Cortex of kidney (tissue), 1 donor: ENCODE measurements at places on chromosomes 11 and 22.

DNA sequence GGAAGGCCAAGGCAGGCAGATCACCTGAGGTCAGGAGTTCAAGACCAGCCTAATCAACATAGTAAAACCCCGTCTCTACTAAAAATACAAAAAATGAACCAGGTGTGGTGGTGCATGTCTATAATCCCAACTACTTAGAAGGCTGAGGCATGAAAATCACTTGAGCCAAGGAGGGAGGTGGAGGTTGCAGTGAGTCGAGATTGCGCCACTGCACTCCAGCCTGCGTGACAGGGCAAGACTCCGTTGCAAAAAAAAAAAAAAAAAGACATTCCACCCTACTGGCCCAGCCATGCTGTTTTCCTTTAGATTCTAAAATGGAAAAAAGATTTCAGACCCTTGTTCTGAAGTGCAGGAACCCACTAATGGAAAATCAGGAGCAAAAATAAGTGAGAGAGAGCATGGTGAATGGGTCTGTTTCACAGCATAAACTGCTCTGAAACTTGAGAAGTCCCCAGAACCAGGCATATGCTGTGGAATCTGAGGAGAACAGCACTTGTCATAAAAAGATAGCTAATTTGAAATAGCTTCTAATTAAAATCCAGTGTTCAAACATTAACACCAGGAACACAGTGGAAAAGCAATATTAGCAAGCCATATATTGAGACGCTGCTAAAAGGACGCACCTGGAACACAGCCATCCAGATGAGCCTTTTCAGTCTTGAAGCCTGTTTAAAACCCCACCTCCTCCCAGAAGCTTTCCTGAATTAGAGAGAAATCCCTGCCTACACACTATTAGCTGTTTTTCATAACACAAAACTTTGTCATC is 66.3 kb upstream of the CHRM4 start:
- DNase-seq, result no peak

GRCh38 chr11:74397501-74398243 is 561 bp downstream of the PGM2L1 start:
- no peak for DNase-seq

DNA sequence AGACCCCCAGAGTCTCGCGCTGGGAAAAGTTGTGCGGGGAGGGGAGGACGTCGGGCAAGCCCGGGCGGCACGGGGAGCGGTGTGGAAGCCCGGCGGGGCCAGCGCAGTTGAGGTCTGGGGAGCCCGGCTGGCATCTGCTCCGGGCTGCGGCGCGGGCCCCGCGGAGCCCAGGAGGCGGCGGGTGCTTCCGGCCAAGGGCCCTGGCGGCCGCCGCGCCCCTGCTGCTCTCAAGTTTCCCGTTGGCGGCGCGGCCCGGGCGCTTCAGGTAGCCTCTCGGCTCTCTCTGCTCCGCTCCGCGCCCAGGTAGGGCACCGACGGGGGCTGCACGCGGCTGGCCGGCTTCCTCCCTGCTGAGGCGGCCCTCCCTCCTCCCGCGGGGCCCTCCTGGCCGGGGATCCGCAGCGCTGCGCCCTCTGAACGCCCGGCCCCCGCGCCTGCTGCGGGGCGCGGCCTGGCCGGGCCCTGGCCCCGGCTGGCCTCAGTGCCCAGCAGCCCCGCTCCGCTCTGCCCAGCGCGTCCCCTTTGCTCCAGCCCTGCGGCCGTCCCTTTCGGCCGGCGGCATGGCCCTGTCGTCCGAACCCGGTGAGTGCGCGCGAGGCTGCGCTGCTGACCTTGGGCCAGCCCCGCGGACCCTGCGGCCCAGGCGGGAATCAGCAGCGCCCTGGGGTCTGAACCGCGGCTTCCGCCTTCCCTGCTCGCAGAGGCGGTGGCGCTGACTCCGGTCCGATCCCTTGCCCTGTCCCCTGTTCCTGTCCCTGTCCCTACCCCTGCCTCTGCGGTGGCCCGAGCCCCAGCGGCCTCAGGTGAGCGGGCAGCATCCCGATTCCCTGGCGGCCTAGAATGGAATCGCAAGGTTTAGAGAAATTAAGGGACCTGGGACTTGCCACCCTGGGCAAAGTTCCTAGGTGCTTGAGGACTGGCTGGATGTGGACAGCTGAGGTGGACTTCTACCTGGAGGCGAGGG is 4.3 kb upstream of the AMPD3 start:
- no peak for DNase-seq

DNA sequence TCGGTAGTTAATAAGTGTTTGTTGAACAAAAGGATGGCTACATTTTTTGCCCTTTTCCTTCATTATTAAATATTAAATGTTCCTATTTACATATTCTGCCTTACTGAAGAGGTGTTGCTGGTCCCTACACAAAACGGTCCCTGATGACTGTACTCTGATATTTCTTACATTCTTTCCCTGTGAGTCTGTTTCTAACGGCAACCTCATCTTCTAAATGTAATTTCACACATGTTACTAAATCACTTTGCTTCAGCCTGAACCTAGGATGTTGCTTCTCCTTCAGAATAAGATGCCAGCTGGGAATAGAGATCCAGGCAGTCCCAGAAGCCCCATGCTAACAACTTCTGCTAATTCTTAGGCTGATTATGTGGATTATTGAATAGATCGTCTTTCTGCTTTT is 50.3 kb downstream of the SPON1 start:
- no peak for DNase-seq

- no peak for DNase-seq
Measured at GRCh38 chr11:16357775-16358174, 1.4 kb upstream of the SOX6 start.

DNA sequence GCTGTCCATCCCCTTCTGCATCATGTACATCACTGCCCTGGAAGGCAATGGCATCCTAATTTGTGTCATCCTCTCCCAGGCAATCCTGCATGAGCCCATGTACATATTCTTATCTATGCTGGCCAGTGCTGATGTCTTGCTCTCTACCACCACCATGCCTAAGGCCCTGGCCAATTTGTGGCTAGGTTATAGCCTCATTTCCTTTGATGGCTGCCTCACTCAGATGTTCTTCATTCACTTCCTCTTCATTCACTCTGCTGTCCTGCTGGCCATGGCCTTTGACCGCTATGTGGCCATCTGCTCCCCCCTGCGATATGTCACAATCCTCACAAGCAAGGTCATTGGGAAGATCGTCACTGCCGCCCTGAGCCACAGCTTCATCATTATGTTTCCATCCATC is 337 bp downstream of the OR52B6 start:
- DNase-seq, result no peak

GRCh38 chr11:4551346-4551979 is 6.5 kb downstream of the OR52M1 start:
- no peak for DNase-seq

- no peak for DNase-seq
Measured at GRCh38 chr11:8213376-8213775, 44.6 kb upstream of the RIC3 start.

- DNase-seq, result no peak
Measured at GRCh38 chr11:45267652-45268299, 18.4 kb downstream of the SYT13 start.

- DNase-seq, result no peak
Measured at GRCh38 chr11:11329062-11329806, 23.8 kb downstream of the CSNK2A3 start.

DNA sequence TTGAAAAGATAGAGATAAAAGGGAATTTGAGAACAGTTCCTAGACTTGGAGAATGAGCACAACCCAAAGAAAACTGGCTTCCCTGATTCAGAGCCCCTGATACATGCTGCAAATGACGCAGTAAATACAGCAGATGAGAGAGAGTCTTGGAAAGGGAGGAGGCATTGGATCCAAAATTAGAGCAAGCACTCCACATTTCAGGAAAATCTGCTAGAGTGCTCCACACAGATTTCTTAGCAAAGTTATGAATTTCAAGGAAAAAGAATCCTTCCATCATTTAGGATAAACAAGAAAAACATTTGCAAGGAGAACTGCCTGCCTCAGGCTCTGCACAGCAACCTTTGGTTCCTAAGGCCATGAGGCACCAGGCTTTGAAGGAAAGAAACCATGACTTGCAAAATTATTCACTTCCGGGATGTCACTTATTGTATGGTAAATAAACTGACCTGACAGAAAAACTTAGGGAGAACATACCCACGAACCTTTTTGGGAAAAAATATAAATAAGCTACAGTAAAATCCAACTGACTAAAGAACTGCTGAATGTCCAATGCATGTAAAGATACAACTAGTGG is 89.8 kb upstream of the RTL6 start:
- DNase-seq, result no peak

GRCh38 chr22:31537019-31537535 is 40.7 kb downstream of the SFI1 start:
- DNase-seq, result no peak

GRCh38 chr11:127859941-127860354 is 727.4 kb downstream of the ETS1 start:
- DNase-seq, result no peak

DNA sequence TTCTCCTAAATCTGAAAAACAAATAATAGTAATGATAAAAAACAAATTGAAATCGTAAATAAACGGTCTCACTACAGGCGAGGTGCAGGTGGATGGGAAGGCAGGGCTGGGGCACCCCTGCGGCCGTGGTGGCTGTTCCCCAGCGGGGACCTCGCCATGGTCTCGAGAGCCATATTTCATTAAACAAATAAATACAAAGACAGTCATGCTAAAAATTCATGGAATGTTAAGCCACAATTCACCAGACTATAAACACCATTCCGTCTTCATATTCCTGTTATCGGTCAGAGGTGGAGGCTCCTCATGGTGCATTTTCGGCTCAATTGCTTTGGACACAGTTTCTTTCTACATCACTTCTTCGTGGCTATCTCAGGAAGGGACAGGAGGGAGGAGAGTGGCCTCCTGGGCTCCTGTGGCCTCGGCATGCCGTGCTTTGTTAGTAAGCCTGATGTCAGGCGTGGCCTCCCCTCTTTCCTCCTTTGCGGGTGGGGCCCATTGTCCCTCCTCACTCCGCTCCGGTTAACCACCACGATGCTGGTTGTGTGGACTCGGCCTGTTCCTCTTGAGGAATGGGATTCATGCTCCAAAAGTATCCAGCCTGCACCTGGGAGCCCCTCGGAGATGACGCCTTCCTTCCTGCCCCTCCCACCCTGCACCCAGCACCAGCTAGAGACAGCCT is 16.1 kb upstream of the BRSK2 start:
- no peak for DNase-seq

GRCh38 chr11:12248330-12248729 is 129.0 kb upstream of the PARVA start:
- no peak for DNase-seq

- DNase-seq, result no peak
Measured at GRCh38 chr22:24836282-24836681, 30.3 kb downstream of the SGSM1 start.

GRCh38 chr11:35391922-35392688 is 27.3 kb downstream of the SLC1A2 start:
- DNase-seq, result no peak

DNA sequence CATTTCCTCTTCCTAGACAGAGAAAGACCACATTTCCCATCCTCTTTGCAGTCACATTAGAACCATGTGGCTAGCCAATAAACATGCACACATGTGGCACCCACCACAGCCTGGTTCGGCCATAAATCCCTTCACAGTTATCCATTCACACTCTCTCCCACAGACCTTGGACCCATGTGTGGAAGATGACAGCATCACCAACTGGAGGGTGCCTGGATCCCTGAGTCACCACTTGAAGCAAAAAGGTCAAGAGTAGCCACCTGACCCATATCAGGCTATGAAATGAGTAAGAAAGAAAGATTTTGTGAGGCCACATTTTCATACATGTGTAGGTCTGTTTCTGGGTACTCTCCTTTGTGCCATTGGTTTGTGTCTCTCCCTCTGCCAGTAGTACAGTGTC is 9.0 kb upstream of the TMEM121B start:
- no peak for DNase-seq

DNA sequence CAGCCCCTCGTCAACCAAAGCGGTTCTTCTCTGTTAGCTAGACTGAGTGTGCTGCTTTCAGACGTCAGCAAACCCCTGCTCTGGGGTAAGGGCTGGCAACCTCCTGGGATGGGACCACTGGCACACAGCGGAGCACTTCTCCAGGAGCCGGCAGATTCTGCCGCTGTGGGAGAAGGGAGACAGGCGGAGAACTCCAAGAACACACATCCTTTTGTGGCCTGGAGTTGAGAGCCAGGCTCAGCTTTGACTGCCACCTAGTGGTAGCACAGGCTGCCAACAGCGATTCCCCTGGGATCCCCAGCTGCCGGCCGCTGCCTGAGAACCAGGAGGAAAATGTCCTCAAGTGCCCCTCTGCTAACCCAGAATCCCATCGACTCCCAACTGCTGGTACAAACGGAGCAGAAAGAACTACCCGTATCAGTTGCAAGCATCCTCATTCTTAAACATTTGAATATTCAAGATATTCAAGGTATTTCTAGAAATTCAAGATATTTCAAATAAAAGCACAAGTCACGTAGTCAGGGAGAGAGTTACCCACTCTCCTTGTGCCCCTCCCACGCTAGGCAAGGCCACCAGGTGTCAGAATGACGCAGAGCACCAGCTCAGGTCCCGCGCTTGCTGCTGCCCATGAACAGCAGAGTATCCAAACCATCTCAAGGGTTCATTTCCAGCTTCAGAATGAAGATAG is 4.9 kb downstream of the LTO1 start:
- DNase-seq, result no peak

DNA sequence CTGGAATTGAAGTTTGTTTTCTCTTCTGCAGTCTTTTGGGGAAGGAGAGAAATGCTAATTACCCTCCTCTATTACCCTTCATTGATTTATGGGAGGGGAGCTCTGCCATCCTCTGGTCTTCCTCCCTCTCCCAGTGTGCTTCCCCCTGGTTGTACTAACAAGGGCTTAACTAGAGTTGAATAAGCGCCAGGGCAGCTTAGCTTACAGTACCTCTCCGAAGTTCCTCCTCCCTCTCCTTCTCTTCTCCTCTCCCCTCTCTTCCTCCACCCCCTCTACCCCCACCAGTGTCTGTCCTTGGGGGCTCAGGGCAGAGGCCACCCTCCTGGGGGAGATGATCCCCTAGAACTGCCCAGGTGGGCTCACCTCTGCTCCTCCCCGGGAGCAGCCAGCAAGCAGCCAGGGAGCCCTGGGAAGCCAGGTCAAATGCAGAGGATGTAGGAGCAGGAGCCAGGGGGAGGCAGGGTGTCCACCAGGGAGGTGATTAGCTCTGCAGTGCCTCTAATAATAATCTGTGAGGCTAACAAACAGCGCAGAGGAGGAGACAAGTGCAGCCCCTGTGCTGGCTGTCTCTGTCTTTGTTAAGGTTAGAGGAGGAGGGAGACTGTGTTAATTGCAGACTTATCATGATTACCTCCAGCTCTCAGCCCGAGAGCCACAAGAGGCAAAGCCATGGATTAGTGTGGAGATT is 191.6 kb upstream of the CADM1 start:
- DNase-seq, result no peak

GRCh38 chr11:93498641-93499040 is 44.5 kb downstream of the SMCO4 start:
- no peak for DNase-seq

GRCh38 chr11:113773092-113773415 is 438 bp downstream of the ZW10 start:
- no peak for DNase-seq
